Colonic mucosa (tissue), 4 donors: ENCODE measurements at places on chromosomes 4 and X. TPM values are rescaled to one million over a fixed set of nuclear protein-coding genes. Genes with fewer than 3 reads are reported as not detected.

- DNase-seq: no peak
These were observed 660 bp downstream of the WWC2 start for GRCh38 chr4:183099537-183100297.

The APEX2 gene
- 28.2 TPM for total RNA-seq

The HMGB3 gene
- 42.0 TPM for total RNA-seq

The CHRDL1 gene
- total RNA-seq: 2.2 TPM

GRCh38 chr4:8438743-8439142 lies 1.8 kb downstream of the ACOX3 start:
- no peak for DNase-seq

The CORIN gene
- 0.15 TPM for total RNA-seq

DNA sequence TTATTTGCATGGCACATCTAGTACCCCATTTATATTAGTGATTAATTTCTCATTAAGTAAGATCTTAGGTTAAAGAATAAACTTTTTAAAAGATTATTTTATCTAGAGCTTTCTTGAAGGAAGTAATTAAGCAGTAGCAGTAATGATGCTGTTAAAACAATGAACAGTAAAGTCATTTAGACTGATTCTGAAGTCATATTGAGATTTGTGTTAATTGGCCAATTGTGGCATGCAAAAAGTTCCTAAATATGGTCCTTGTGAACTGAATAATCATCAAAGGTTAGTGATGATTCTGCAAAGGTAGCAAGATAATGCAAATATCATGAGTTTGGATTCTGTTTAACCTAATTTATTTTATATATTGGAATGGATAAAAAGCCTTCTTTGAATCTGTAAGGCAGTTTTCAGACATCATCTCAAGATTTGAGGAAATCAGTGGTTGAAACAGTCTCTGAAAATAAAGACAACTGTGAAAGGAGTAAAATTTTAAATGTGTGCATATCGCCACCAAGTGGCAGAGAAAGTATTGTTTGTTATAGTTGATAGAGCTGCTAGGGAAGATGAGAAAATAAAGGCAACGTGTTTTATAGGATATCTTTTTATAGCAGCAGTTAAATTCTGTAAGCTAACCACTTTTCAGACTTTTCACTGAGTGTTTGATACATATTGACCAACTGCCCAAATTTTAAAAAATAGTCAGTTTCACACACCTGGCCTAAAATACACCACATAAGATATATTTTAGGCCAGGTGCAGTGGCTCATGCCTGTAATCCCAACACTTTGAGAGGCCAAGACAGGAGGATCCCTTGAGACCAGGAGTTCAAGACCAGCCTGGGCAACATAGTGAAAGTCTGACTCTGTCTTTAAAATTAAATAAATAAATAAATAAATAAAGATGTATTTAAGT lies 79.6 kb downstream of the CCKAR start:
- peak; percentile 49 for DNase-seq

- peak; percentile 23 for DNase-seq
These were observed 17.1 kb upstream of the C1QTNF7 start for GRCh38 chr4:15410750-15411149.
